ENCODE measurements at places on chromosomes 6 and 20.
A peak's percentile ranks its signal among the peaks of the same experiment; 100 is the strongest.

DNA sequence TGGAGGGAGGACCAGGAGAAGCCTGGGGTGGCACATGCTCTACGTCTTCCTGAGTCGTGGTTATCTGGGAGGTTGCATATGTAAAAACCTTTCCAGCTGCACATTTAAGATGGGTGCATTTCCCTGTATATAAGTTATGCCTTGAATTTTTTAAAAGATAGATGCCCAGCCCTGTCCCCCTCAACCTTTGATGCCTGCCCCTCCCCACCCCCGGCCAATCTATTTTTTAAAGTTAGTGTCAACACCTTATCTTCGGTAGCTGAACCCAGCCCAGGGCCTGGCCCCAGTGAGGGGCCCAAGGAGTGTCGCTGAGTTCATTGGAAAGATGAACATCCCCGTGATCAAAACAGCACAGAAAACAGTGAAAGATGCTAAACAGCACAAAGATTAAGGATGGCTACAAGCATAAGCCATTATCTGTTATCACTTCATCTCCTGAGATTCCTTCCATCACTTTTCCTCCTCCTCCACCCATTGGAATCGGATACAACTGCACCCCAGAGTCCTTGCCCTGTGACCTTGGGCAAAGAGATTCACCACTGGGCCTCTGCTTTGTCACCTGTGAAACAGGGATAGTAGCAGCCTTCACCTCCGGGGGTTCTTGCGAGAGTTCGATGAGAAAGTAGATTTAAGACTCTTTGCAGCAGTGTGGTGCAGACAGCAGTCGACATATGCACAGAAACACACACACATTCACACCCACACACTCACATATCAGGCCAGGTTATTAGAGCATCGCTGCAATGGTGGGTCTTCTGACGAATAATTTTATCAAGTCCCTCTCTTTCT, 47.5 kb downstream of the SIRPA start:
- DNase-seq = no peak

GRCh38 chr20:56423211-56423610, 11.2 kb downstream of the CASS4 start:
- no peak for DNase-seq

- peak; percentile 65 for DNase-seq
Measured at GRCh38 chr6:4174042-4174441, 38.7 kb upstream of the ECI2 start.

GRCh38 chr6:142275236-142276006, 26.4 kb upstream of the ADGRG6 start:
- peak; percentile 54 for DNase-seq

DNA sequence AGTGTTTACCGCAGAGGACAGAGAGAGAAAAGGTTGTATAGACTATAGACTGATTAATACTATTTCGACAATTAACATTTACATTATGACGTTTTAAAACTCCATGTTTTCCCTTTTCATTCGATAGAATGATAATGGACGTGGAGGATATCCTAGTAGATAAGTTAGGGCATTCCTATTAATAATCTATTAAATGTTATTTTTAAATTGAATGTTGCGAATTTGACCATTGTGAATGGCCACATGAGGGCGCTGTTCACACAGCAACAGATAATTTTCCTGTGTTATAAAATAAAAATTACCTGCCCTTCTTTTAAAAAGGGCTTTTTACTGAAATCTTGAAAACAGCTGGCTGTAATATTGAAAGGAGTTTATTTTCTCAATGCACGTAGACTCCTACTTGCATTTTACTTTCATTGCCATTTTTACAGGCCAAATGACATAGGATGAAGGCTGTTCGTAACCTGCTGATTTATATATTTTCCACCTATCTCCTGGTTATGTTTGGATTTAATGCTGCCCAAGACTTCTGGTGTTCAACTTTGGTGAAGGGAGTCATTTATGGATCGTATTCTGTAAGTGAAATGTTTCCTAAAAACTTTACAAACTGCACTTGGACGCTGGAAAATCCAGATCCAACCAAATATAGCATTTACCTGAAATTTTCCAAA, 3.3 kb downstream of the ADGRB3 start:
- DNase-seq = peak; percentile 9

- peak; percentile 91 for DNase-seq
Measured at GRCh38 chr6:144899161-144899560, 614.0 kb downstream of the UTRN start.

DNA sequence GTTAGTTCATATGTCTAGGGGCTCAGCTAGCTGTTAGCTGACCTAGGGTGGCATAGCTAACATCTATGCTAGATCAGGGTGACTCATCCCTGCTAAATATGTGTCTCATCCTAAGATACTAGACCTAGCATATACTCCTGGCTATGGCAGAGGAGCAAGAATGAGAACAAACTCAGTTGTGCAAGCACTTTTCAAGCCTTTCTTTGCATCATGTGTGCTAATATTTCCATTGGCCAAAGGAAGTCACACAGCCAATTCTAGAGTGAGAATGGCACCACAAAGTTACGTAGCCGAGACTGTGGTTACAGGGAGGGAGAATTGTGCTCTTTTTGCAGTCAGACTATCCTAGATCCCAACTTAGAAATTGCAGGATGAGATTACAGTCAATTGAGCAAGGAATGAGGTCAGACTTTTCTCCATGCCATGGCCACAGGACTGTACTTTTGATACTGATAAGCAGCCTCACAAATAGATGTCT, 78.7 kb downstream of the PLCB4 start:
- DNase-seq = peak; percentile 69

DNA sequence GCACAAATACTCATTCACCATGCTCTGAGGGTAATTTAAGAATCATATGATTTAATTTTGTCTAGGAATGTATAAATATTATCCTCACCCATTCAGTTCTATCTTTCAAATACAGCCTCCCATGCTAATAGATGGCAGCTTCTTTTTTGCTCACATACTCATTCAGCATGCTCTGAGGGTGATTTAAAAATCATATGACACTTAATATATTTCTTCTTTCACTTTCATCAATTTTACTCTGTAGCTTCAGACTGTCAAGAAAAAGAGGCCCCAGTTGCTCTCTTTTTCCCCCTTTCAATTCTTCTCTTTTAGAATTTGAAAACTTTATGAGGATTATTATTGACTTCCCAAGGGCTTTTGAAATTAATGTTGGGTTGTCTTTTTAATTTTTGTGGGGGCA, 161.7 kb upstream of the LAMP5 start:
- no peak for DNase-seq

DNA sequence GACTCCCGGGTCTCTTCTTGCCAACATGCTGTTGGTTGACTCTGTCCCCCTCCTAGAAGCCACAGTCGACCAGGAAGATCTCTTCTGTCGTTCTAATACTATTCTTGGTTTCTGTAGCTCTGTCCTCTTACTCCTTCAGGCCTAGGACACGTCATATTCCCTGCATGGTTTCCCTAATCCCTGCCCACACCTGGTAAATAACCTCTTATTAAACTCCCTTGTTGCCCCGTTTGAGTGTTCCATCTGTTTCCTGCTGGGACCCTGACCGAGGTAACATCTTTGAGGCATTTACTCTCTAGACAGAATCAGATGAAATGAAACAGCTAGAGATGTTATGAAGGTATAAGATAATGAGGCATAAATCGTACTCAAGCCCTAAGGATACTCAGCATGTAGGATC, 68.1 kb downstream of the PLCB4 start:
- DNase-seq = no peak

DNA sequence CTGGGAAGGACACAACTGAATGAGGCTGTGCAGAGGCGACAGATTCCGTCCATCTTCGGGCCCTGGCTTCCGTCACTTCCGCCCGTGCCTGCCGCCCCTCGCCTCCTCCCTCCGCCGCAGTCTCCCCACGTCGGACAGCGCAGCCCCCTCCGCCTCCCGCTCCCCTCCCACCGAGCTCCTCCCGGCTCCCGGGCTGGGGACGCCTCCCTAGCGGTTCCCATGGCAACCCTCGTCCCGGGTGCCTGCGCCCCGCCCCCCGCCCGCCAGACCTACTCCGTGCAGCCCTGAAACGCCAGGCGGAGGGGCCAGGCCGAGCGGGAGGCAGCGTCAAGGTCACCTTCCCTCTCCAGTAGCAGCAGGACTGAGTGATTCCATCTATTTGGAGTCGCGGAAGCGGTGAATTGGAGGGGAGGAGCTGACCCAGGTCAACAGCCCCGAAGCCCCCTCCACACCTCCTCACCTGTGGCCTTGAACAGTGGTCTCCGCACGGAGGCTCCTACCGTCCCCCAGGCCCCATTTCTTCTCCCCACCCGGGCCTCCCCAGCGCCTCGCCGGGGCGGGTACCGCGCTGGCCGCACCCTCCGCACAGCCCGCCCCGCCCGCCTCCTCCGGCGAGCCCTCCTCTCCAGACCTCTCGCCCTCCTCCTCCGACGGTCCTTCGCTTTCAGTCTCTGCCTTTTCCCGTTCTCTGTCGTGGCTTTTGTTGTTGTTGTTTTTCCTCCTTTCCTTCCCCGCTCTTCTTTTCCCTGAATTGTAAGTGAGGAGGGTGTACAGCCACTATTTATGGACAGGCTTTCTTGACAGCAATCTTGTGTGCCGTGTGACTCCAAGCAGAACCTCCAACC, 951 bp downstream of the NRSN2 start:
- peak; percentile 95 for DNase-seq

DNA sequence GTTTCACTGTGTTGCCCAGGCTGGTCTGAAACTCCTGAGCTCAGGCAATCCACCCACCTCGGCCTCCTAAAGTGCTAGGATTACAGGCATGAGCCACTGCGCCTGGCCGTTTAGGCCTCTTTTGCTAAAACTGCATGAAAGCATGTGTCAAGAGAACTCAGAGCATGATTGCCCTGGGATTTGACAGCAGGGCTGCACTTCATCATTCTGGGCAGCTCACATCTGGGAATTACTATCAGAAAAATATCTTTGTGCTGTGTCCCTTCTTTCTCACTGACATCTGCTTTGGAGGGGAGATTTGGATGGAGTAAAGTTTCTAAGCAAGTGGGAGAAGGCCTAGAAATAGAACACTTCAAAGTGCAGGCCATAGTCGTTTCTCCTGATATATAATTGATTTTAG, 59.6 kb upstream of the EIF2S2 start:
- DNase-seq = no peak

GRCh38 chr6:1215023-1215422, 96.9 kb upstream of the FOXQ1 start:
- no peak for DNase-seq

DNA sequence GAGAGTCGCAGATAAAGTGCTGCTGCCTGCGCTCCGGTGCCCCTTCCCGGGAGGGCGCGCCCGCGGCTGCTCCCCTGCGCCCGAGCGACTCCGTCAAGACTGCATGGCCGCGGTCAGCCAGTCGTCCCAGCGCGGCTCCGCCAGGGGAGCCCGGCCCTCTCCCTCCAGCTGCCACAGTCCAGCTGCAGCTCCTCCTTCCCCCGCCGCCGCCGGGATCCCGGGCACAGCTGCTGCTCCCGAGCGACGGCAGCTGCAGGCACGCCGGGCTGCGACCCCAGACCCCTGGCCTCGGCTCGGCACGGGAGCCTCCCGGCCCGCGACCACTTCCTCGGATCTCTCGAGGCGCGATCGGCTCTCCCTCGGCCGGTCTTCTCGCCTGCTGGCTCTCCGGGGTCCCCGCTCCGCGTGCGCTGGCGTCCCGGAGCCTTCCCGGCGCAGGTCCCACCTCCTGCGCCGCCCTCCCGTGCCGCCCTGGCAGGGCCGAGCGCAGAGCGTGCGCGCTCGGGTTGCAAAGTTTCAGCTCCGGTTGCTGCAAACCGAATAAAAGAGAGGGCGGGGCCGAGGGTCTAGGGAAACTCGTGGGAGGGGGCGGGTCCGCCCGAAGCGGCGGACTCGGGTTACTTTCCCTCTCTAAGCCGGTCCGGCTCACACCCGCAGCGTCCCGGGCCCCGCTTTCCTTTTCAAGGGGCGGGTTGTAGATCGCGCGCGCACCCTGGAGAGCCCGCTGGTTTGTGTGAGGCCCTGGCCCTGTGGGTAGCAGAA, at the start of gene CNKSR3:
CNKSR3 (minus strand) TSS at position 542 of the 762 bp plus-strand sequence. CDS start 571 bp downstream, outside the sequence.
- peak; percentile 74 for DNase-seq

Data from HCEC 1CT (cell line).